ENCODE measurements at places on chromosomes 3 and 15.

DNA sequence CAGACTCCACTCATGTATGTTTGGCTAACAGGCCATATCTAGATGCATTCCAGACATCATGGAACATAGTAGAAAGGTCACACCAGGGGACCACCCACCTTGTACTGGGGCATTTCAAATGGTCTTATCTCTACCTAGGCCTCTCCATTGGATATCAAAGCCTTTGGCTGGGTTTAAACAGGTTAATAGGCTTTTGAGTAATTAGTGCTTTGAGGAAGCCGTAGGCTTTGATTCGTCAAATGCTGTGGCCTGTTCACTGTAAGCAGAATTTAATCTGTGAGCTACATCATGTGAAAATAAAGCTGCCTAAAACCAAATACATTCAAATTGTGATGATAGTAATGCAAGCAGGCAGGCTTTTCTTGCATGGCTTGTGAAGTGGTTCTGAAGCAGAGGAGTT, 129.5 kb downstream of the ST8SIA2 start:
- DNase-seq, result no peak

GRCh38 chr3:99678896-99679295, 40.5 kb downstream of the COL8A1 start:
- no peak for DNase-seq

- no peak for DNase-seq
These were observed 33.1 kb downstream of the NBEAL2 start for GRCh38 chr3:47012342-47013230.

- no peak for DNase-seq
These were observed 90.7 kb upstream of the RGMA start for GRCh38 chr15:93179700-93180102.

Data from cortex of kidney (tissue), 1 donor.